ENCODE measurements at places on chromosomes 16 and 17. TPM values are rescaled to one million over a fixed set of nuclear protein-coding genes. Genes with fewer than 3 reads are reported as not detected.

Gene KRTAP4-3
- not detected for total RNA-seq

Gene TBC1D26
- total RNA-seq, result 1.1 TPM

Gene GLIS2
- total RNA-seq, result 6.1 TPM

Gene AP2B1
- 46.7 TPM for total RNA-seq

Gene NACA2
- not detected for total RNA-seq

Gene KRTAP17-1
- total RNA-seq, result not detected
